Ovary (tissue), 10 donors: ENCODE measurements at places on chromosomes 5 and 9. TPM values are rescaled to one million over a fixed set of nuclear protein-coding genes. Genes with fewer than 3 reads are reported as not detected.

DNA sequence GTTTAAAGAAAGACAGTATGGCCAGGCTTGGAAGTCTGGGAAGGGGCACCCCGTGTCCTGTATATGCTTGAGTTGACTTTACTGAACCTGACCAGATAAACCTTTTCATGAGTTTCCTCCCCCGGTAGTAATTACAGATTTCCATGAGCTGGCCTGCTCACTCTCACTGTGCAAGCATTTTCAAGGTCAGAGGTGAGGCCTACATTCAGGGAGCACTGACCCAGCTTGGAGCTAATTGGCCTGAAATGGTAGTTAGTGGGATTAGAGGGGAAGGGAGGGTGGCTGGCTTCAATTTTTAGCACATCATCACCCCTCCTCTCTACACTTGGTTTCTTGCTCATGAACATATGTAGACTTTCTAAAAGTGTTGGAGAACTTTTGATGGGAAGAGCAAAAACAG is 99.2 kb downstream of the PSAT1 start:
- DNase-seq = no peak

GRCh38 chr5:86070719-86071118 is 547.0 kb upstream of the COX7C start:
- no peak for DNase-seq

DNA sequence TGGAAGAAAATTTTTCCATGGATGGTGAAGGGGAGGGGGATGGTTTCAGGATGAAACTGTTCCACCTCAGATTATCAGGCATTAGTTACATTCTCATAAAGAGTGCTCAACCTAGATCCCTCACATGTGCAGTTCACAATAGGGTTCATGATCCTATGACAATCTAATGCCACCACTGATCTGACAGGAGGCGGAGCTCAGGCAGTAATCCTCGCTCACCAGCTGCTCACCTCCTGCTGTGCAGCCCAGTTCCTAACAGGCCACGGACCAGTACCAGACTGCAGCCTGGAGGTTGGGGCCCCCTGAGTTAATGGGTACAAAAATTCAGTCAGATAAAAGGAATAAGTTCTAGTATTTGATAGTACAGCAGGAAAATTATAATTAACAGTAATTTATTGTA is 337.2 kb downstream of the NPR3 start:
- no peak for DNase-seq

DNA sequence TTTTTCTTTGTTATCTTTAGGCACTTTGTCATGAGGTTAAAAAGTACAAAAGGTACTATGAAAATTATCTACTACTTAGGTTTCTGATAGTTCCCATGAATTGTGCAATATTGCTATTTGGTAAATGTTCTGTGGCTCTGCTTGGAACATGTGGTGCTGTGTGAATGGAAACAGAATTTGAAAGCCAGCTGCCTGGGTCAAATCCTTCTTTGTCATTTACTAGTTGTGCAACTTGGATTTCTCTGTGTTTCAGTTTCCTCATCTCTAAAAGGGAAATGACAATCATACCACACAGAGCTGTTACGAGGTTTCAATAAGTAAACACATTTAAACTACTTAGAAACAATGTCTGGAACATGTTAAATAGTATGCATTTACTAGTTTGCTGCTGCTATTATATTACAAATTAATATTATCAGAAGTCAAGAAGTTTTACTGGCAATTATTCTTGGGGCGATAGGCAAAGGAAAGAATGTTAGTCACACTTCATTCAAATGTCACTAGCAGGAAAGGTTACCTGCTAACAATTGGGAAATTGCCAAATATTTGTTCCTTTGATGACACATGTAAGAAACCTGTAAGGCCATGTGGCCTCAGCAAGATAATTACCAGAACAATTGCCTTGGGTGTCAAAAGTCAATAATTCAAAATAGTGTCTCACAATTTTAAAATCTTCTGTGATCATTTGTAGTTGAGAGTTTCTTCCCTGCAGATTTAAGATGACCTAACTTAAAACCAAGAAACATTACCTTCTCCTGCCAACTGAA is 184.8 kb downstream of the KIAA0825 start:
- no peak for DNase-seq

DNA sequence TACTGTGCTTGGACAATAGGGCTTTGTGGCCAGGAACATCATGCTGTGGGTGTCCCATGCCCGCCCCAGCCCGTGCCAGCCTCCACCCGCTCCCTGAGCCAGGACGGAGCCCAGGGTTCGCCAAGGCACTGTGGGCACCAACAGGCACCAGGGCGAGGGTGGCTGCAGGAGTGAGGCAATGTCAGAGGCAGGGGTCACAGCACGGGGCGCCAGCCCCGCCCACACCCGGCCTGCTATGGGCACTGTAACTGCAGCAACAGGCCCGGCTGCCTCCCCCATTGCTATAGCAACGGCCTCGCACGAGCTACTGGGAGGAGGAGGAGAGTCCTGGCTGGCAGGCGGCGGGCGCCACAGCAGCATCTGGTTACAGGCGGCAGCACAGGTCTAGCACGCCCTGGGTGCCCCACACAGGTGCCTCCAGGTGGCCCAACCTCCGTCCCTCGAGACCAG is 2.5 kb downstream of the ABCA2 start:
- no peak for DNase-seq

GRCh38 chr9:73805853-73806458 is 654.3 kb downstream of the ANXA1 start:
- DNase-seq = no peak

- DNase-seq = no peak
Observed at GRCh38 chr5:171157775-171158174, 151.3 kb upstream of the TLX3 start.

DNA sequence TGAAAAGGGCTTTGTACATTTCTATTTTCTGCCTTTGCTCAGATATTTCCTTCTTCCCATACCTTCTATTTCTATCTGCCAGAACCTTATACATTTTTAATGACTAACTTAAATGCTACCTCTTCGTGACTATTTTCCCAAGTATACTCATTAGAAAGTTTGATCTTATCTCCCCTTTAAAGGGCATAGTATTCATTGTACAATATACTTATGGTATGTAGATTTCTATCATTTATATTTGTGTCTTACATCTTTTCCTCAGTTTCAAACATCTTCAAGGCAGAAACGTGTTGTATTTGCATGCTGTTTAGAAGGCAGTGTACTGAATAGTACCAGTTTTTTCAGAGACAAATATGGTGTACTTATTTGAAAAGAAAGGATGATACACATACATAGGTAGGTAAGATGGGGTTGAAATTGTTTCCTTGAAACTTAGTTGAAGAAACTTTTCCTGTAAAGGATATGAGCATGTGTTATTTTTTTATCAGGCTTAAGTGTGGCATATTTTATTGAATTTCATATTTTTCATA is 518.1 kb upstream of the NUDT12 start:
- no peak for DNase-seq

DNA sequence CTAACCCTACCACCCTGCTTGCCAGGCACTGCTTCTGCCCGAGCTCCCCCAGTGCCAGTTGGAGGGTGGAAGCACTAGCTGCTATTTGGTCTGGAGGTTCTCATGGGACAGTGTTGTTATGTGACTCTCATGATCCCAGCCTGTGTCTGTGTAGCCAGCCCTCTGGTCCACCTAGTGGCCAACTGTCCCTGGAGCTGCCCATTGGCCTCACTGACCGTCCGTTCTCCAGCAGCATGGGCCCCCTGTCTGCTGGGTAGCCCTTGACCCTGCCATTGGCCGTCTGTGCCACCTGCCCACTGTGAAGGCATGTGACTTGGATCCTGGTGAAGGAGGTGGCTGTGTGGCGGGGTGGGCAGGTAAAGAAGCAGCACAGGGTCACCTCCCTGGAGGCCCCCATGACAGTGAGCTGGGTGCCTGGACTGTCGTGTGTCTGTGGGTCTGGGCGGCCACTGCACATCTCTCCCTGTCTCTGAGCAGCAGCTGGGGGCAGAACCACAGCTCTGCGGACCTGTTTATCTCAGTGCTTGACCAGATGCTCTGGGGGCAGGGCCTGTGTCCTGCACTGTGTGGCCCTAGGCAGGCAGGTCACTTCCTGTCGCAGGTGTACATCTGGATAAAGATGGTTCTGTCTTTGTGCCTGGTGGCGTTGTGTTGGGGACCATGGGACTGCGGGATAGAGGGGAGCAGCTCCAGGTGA is 11.4 kb downstream of the PHF2 start:
- DNase-seq = no peak

DNA sequence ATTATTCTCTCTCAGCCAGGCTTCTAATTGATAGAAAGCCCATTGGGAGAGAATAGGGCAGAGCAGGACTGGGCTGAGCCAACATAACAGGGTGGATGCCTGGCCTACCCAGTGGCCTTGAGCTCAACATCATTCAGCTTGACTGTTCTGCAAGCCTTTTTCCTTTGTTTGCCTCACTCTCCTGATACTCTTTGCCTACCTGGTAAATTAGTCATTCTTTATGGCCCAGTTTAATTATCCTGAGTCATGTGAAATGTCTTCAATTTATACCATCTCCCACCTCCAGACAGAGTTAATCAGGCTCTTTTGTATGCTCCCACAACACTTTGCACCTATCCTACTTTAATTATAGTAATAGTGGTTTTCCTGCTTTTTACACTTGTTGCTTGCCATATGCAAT is 13.6 kb downstream of the GLRA1 start:
- DNase-seq = no peak

- peak; percentile 93 for DNase-seq
Observed at GRCh38 chr9:89602978-89603766, 1.6 kb upstream of the GADD45G start.

GRCh38 chr9:90307891-90308290 is 334.7 kb downstream of the DIRAS2 start:
- no peak for DNase-seq

- DNase-seq = no peak
Observed at GRCh38 chr5:2184026-2184366, 301.3 kb upstream of the IRX4 start.

GRCh38 chr9:79430619-79431018 is 141.1 kb upstream of the TLE4 start:
- no peak for DNase-seq

- no peak for DNase-seq
Observed at GRCh38 chr5:157189223-157189622, 8.6 kb downstream of the ITK start.

DNA sequence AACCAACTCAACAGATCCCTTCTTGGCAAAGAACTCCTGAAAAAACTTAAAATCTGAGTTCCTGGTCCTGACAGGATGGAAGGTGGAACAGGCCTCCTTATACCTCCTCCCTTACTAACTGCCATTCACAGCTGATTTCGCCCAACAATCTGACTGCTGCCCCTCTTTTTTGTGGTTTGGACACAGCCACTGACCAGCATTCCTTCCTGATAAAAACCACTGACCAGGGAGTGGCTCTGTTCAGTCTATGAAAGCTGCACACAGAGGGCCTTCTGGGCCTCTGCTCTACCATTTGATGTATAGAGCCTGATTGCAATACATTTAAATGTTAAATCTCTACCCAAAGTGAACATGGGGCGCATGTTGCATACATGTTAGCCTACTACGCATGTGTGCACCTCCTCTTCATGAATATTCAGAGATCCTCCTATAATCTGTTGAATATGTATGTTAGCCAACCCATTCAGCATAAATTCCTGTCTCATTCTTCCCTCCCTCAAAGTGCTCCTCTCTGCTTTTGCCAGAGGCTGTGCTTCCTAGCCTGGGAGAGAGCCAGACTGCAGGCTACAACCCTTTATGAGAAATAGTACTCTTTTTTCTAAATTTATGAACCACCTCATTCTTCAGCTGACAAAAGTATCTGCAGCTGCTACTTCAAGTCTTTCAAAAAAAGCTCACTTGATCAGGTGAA is 93.7 kb upstream of the MRPS30 start:
- DNase-seq = no peak

DNA sequence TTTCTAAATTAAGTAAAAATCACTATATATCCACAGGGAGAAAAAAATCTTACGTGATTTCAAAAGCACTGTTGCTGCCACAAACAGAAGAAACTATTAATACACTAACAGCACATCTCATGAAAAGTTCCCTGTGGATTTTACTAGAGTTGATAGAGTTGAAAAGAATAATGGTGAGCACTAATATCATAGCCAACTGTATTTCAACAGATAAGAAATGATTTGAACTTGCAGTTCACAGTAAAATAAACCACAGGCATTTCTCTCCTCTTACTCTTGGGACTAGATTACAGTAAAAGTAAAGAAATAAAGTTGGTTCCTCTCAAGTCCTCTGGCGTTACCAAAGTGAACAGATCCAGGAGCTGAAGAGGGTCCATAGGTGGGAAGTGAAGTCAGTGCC is 27.9 kb downstream of the AGTPBP1 start:
- no peak for DNase-seq

- DNase-seq = no peak
Observed at GRCh38 chr9:116985596-116985995, 298.5 kb downstream of the TRIM32 start.

GRCh38 chr5:114319236-114319635 is 42.6 kb upstream of the KCNN2 start:
- no peak for DNase-seq

GRCh38 chr5:171599957-171600612 is 180.6 kb downstream of the FGF18 start:
- no peak for DNase-seq

- no peak for DNase-seq
Observed at GRCh38 chr5:73887688-73888087, 261.7 kb downstream of the ARHGEF28 start.

DNA sequence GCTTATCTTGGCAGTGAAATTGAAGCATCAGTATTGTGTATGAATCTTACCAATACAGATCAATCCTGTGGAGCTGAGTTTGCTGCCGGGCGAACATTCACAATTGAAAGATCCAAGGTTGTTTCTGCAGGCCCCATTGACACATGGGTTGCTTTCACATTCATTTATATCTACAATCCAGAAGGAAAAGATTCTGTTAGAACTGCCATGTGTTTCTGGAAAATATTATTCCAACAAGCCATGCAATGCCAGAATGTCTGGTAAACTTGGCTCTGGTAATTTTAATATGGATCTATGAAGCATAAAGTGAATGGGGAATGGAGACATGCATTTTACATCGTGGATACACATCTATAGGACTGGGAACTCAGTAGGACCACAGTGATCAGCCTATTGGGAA is 180.8 kb downstream of the FBN2 start:
- DNase-seq = no peak

- DNase-seq = no peak
Observed at GRCh38 chr5:121366515-121366914, 485.2 kb upstream of the FTMT start.

DNA sequence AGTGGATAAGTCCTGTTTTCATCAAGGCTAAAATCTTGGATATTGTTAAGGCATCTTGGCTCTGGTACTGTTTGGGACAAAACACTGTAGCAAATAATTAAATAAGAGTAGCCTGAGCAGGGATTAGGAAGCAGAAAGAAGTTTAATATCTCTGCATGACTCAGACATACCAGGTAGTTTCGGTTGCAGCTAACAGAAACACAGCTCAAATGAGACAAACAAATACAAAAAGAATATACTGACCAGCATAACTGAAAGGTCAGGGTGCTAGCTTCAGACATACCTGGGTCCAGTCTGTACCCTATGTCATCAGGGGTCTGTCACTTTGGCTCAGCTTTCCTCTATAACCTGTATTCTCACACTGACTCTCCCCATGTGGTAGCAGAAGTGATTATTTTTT is 156.4 kb upstream of the MAP3K1 start:
- no peak for DNase-seq

JAK2 gene
- 15.9 TPM for polyA plus RNA-seq

NIPAL4 gene
- polyA plus RNA-seq = not detected

SPINK6 gene
- polyA plus RNA-seq = not detected

SH3RF2 gene
- polyA plus RNA-seq = 1.5 TPM

FAT2 gene
- 0.03 TPM for polyA plus RNA-seq

FAXDC2 gene
- polyA plus RNA-seq = 120 TPM

STK32A gene
- polyA plus RNA-seq = 4.9 TPM

C9orf152 gene
- 0.07 TPM for polyA plus RNA-seq

FAM120A gene
- 37.9 TPM for polyA plus RNA-seq

AQP3 gene
- polyA plus RNA-seq = 5.6 TPM

PCDHA12 gene
- 0.04 TPM for polyA plus RNA-seq
